AG09319 (cell line): ENCODE measurements at places on chromosomes 11 and 22.

- no peak for DNase-seq
Measured at GRCh38 chr22:48076008-48076407, 1313.6 kb downstream of the TBC1D22A start.

- DNase-seq, result no peak
Measured at GRCh38 chr22:39444937-39445465, 11.8 kb upstream of the MGAT3 start.

DNA sequence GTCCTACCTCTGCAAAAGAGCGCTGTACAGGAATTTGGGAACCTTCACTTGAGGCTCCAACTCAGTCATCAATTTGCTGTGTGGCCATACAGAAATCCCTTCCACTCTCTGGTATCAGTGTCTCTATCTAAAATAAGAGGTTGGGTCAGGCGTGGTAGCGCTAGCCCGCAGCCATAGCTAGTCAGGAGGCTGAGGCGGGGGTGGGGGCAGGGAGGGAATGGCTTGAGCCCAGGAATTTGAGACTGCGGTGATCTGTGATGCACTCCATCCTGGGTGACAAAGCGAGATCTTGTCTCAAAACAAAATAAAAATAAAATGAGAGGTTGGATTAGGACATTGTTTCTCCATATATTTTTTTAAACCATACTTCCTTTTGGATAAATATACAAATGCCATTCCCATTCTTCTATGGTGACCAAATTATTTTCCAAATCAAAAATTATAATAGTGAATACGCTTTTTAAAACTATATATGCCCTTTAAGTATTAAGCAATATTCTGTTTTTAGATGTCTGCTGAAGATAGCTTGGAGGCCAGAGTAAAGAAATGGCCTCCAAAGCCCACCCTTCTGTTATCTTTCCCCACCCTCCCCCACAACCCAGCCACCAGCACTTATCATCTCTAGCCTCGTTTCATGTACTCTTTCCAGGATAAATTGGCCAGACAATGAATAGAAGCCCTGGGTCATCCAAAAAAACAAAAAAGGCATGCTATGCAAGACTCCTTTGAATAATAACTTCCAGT lies 87.2 kb downstream of the PLEKHA7 start:
- DNase-seq, result no peak

DNA sequence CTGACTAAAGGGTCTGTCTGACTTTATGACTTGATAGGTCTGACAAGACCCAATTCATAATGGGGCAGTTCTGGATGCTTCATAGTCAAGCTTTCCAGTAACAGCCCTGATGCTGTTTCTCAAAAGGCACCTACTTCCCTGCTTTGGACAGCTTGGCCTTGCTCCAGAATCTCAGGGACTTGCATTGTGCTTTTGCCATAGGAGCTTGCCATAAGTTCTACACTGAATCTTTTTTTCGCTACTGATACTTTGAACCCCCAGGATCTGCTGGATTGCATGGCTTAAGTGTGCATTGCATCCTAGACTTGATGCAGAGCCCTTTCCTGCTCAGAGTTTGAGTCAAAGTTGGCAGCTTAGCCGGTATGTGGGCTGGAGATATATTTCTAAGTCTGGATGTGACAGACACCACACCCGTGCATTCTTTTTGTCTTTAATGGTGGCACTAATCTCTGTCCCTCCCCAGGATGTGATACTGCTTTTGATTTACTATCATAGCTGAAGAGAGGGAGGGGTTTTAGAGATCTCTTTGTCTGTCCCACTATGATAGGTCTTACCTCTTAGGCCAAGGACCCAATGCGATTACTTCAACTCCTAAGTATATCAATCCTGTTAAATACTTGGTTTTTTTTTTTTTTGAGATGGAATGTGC lies 16.9 kb upstream of the SLC3A2 start:
- no peak for DNase-seq

GRCh38 chr11:132982772-132983640 lies 549.3 kb downstream of the OPCML start:
- DNase-seq, result no peak

DNA sequence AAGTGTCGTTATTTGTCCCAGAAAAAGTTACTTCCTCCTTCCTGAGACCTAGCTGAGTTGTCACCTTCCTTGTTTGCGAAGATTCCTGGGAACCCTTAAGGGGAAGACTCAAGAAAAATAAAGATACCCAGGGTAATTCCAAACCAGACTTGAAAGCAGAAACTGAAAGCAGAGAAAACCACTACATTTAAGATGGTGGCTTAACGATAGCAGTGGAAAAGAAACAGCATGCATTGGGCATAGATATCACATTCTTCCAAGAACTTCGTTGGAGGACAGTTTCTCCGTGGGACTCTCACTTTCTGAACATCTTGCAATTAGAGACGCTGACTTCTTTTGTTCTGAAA lies 89.1 kb downstream of the FAM76B start:
- no peak for DNase-seq

DNA sequence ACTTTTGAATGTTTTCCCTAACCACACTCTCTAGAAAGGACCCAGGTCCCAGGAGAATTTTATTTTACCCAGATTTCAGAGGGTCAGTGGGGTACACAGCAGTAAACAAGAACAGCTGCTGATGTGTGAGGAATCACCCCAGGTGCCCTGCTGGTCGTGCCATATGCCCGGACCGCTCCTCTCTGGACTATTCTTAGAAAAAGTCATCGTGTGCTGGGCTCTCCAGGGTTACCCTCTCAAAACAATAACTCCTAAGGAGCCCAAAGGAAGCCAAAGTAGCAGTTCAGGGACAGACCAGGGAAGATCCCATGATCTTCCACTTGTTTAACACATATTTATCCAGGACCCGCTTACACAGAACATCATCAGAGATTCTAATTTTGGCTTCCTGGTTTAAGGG lies 29.7 kb downstream of the LRP4 start:
- DNase-seq, result no peak

- no peak for DNase-seq
Measured at GRCh38 chr11:14529951-14530350, 9.8 kb upstream of the PSMA1 start.

- no peak for DNase-seq
Measured at GRCh38 chr11:44407211-44407996, 97.5 kb upstream of the ALX4 start.
